ENCODE measurements at places on chromosomes 7 and 10. TPM values are rescaled to one million over a fixed set of nuclear protein-coding genes. Genes with fewer than 3 reads are reported as not detected.

Gene ZNF727
- 5.7 TPM for total RNA-seq

Gene DPCD
- total RNA-seq, result 9.0 TPM

Gene DDX50
- total RNA-seq, result 25.9 TPM

Gene DRGX
- total RNA-seq, result not detected

Gene PTPRZ1
- total RNA-seq, result 16.2 TPM

Gene UPK3BL2
- total RNA-seq, result 9.6 TPM

Gene LIPN
- total RNA-seq, result not detected

DNA sequence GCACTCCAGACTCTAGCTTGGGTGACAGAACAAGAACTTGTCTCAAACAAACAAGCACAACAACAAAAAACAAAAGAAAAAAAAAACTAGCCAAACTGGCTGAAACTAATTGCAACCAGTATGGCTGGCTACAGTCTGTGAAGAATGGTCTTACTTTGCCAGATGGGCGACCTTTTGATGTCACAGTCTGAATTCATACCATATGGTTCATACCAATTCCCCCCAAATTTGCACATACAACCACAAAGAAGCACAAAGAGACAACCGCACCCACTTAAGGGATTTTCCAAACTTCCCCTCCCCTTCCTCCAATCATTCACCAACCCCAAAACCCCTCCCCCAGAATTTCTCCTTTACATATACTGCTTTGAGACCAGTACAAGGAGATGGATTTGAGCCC is 114.2 kb downstream of the SPAG6 start:
- no peak for DNase-seq

- no peak for DNase-seq
Measured at GRCh38 chr7:156692849-156693248, 52.3 kb downstream of the RNF32 start.

DNA sequence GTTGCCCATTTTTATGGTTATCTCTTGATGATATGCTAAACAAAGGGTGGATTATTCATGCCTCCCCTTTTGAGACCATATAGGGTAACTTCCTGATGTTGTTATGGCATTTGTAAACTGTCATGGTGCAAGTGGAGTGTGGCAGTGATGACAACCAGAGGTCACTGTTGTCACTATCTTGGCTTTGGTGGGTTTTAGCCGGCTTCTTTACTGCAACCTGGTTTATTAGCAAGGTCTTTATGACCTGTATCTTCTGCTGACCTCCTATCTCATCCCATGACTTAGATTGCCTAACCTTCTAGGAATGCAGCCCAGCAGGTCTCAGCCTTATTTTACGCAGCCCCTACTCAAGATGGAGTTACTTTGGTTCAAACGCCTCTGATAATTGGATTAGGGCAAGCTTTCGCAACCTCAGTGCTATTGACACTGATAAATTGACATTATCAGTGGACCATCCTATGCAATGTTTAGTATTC is 36.9 kb downstream of the BAG3 start:
- DNase-seq, result no peak

GRCh38 chr7:131574741-131575140 is 18.3 kb upstream of the PODXL start:
- no peak for DNase-seq

GRCh38 chr7:296373-296945 is 6.5 kb downstream of the FOXL3 start:
- no peak for DNase-seq

DNA sequence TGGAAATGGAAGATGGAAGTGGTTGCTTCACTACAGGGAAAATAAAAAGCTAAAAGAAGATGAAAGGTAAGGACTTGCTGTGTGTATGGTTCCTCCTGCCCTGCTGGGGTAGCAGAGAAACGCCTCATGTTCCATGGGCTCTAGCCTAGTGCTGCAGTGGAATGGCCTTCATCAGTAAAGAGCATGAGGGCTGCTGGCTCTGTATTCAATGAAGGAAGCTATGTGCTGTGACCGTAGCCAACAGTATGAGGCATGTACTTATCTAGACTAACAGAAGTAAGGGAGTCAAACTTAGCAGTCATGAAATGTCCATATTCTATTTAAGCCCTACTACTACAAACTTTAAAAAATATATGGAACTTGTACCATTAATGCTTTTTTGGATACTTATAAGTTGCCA is 54.3 kb downstream of the GDI2 start:
- no peak for DNase-seq

GRCh38 chr10:118745056-118745455 is 9.7 kb downstream of the CACUL1 start:
- no peak for DNase-seq

- no peak for DNase-seq
Measured at GRCh38 chr10:106679314-106679713, 485.2 kb downstream of the SORCS1 start.

DNA sequence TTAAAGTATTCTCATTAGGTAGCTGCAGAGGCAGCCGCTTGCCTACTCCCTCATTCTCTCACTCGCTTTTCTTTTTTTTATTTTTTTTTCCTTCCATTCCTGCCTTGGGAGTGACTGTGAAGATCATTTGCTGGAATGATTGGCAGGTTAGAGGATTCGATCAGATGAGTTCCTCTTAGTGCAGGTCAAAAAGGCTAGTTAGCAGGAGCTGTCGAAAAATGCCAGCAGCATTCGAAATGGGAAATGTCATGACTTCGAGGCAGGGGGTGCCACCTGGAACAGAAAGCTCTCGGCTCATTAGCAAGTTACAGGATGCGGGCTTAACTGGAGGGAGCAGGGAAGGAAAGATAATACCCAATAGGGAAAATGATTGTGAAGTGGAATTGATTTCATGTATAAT is 137.5 kb upstream of the FZD1 start:
- no peak for DNase-seq

- no peak for DNase-seq
Measured at GRCh38 chr7:74271742-74272141, 17.5 kb upstream of the CLIP2 start.

- DNase-seq, result no peak
Measured at GRCh38 chr10:43760514-43760913, 111.8 kb upstream of the ZNF32 start.

DNA sequence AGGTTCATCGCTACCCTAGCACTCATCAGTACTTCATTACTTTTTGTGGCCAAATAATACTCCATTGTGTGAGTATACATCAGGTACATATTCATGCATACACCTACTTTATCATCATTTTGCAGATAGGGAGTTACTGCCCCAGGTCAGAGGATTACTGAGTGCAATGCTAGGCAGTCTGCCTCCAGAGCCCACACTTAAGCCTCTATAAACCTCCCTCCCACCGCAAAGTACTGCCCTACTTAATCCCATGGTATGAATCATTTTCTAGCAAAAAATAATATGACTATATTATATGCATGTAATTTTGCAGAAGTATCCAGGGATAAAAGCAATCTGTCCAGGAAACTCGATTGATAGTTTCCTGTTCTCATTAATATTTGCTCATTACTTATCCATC is 194.3 kb downstream of the GRID1 start:
- no peak for DNase-seq

- no peak for DNase-seq
Measured at GRCh38 chr7:79646278-79646677, 192.8 kb upstream of the MAGI2 start.

All from tibial nerve (tissue), 4 donors.